Muscle of leg (tissue), 16 donors: ENCODE measurements at places on chromosomes 16 and 17.

DNA sequence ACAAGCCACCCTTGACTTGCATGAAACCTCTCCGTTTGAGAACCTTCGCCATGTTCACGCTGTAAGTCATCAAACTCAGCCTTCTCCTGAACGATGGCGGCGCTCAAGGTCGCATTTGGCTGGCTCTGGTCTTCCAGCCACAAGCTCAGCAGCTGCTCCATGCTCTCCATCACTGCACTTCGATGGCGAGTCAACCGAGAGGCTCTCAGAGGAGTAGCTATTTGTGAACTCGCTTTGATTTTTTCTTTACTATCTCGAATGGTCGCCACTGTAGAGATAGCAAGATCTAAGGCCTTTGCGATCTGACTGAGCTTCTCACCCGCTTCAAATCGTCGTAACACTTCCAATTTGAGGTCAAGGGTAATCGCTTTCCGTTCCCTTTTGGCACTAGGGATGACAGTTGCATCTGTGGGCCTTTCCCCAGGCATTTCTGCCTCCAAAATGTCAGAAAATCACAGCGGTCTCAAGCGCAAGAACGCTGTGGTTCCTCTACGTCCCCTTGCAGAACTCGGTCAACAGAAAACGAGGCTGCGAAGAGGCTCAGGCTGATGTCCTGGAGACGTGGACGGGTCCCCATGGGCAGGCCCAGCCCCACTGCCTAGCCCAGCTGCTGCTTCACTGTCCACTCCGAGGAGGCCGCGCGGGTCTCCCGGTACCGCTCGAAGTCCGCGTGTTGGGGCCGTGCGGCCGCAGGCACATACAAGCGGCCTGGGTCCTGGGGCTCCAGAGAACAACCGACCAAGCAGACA is 23.1 kb downstream of the DEF8 start:
- no peak for DNase-seq

- DNase-seq = peak; percentile 74
These were observed 20.4 kb upstream of the SCIMP start for GRCh38 chr17:5254903-5255521.

DNA sequence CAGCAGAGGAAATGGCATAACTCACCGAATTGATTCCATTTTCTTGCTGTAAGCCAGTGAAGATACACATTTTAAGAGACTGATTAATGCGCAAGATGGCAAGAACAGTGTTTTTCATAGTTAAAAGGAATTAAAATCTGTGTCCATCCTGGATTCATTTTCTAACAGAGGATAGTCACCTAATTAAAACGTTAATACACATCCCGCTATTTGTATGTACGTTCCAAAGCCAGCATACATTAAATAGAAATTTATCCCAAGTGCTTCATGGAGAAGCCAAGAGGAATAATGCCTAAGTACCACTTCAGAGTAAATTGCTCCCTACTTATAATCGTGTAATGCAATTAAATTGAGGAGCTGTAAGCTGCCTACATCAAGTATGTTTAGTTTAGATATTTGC is 49.9 kb downstream of the RBFOX1 start:
- no peak for DNase-seq

GRCh38 chr17:76405967-76406647 is 21.7 kb downstream of the SPHK1 start:
- no peak for DNase-seq

DNA sequence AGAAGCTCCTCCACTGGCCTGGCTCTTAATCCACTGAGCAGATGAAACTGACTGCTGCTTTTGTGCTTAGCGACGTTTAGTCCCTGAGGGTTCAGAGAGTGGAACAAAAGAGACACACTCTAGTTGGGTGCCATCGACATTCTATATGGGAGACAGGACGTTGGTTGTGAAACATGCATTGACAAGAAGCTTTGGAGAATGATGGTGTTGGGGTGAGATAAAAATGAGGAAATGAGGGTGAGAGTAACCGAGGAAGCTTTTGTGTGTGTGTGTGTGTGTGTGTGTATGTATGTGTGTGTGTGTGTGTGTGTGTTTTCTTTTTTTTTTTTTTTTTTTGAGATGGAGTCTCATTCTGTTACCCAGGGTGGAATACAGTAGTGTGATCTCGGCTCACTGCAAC is 89.5 kb downstream of the ABCC1 start:
- no peak for DNase-seq

DNA sequence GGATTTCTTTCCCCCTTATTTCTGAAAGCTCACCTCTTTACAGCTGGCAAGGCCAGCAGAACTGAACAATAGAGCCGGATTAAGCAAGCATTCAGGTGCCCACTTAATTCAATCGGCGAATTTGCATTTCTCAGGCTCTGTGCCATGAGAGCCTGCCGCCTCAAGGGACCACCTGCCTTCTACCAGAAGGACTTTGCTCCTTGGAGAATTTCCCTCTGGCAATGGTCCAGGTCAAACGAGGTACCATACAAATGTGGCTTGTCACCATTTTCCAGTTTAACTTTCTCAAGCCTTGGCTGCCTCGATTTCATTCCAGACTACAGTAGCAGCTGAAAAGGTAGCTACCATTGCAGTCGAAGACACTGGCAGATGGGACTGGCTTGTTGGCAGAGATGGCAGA is 534.0 kb downstream of the MAF start:
- no peak for DNase-seq

GRCh38 chr17:80718428-80718827 is 173.8 kb downstream of the RPTOR start:
- DNase-seq = no peak

- DNase-seq = no peak
These were observed 218.9 kb downstream of the USP22 start for GRCh38 chr17:20823905-20824304.

DNA sequence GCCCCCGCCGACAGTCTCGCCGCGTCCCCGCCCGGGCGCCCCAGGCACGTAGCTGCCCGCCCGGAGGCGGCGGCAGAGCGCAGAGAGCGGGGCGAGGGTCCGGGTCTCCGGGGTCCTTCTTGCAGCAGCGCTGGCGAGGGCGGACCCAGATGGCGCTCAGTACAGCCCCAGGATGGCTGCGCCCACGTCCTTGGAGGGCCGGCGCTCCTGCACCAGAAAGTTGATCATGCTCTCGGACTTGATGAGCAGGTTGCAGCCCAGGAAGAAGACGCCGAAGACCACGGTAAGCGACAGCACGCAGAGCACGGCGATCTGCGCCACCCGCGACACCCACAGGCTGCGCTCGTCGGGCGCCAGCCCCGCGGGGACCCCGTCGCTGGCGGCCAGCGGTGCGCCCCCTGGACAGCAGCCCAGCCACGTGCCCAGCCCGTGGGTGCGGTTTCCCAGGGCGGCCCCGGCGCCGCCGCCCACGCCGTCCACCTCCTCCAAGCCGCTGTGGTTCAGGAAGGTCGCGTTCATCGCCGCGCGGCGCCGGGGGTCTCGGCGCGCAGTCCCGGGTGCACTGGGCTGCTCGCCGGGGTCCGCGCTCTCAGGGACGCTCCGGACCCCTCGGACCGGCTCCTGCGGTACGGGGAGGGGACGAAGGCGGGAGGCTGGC is 435 bp downstream of the RPRML start:
- DNase-seq = no peak

DNA sequence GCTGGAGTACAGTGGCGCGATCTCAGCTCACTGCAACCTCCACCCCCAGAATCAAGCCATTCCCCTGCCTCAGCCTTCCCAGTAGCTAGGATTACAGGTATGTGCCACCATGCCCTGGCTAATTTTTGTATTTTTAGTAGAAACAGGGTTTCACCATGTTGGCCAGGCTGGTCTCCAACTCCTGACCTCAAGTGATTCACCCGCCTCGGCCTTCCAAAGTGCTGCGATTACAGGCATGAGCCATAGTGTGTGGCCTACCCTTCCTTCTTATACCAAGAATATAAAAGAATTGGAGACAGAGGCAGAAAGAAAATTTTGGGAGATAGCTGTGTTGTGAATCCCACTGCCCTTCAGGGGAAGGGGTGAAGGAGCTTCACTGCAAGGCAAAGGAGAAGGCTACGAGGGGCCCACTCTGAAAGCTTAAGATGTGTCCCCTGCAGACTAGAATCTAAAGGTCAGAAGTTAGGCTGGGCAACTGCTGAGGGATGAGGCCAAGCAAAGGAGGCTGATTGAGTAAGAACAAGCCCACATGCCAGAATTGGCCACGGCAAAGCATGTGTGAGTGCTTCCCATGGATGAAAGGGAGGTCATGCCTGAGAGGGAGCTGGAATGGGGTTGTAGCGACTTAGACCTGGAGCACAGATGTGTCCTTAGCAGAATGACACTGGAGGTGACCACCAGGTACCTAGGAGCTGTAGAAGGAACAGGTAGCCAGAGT is 8.4 kb upstream of the CRYBA1 start:
- no peak for DNase-seq

DNA sequence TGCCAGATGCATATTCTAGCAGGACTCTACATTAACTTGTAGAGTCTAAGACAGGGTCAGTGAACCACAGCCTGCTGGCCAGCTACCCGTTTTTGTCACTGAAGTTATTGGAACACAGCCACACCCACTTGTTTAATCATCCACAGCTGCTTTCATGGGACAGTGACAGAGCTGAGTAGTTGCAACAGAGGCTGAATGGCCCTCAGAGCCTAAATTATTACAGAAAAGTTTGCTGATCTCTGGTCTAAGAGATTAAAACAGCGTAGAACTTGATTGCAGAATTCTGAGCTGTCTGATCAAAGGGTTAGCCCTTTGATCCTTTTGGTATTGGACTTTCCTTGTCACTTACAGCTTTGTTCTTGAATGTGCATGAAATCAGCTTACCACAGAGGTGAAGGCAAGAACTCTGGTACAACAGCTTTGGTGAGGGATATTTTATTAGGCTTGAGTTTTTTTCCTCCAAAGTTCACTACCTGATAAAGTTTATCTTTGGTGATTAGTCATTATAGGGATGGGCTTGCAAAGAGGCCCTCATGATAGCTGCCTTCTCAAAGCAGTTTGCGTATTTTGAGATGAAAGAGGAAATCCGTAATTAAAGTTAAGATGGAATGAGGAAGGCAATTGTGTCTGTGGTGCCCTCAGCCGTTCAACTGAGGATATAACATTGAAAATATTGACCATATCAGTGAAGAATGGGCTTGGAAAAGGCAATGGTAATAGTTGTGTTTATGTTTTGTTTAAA is 23.6 kb downstream of the ALDH3A2 start:
- DNase-seq = peak; percentile 79

- DNase-seq = peak; percentile 75
These were observed 219.9 kb downstream of the ENGASE start for GRCh38 chr17:79294459-79295071.

GRCh38 chr17:56257075-56257474 is 103.8 kb downstream of the ANKFN1 start:
- no peak for DNase-seq

DNA sequence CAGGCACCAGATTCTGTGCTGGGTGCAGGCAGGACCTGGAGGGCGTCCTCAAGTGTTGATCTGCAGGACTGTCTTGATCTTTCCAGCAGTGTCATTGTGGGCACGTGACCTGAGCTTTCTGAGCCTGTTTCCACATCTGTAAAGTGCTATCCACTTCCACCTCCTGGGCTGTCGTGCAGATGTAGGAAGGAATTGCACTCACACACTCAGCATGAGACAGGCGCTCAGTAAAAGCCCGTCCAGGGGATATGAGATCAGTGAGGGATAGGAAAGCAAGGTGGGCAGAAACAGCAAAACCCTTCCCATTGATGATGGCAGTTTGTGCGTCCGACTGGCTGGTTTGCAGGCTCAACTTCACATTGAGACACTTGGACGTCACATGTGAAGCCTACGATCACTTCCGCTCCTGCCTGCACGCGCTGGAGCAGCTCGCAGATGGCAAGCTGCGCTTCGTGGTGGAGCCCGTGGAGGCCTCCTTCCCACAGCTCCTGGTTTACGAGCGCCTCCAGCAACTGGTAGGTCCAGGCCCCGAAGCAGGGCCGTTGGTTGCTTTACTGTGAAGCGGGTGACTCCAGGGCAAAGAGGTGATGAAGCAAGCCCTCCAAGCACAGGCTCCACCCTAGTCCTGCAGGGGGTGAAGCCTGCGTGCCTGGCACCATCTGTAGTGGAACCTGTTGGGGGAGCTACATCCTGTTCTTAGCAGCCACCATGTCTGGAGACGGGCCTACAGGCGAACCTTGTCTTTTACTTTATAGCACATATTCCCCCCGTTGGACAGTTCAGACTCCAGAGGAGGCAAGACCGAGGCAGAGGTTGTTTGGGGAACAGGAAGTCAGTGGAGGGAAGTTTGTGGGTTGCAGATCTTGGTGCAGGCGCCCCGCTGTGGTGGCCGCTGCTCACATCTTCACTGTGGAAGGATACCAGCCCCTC is 23.0 kb downstream of the METTL22 start:
- DNase-seq = peak; percentile 31

GRCh38 chr16:67436640-67437193 is 5.8 kb downstream of the HSD11B2 start:
- DNase-seq = no peak

DNA sequence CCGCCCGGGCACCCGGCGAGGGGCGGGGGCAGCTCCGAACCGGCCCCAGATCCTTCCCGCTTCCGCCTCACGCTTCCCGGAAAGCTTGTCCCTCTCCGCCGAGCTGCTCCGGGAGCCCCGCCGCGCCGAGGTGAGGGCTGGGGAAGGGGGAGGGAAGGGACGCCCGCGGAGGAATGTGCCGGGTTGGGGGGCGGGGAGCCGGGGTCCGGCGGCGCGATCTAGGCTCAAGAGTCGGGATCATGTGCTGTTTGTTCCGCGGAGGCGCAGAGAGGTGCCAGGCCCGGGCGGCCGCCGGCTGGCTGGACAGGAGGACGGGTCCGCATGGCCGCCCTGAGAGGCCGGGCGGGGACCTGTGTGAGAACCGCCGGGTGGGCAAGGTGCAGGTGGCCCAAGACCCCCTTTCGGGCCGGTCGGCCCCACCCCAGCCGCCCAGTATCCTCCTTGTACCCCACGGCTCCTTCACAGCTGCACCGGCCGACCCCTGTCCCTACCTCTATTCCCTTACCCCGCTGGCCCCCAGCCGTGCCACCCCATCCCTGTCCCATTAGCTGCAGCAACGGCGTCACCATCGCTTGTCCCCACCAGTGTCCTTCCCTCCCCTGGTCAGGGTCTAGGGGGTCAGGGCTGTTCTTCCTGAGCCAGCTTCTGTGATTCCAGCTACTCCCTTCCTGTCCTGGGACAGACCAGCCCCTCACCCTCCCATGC is 429 bp downstream of the KIF1C start:
- DNase-seq = no peak

GRCh38 chr17:76379275-76379641 is 5.2 kb upstream of the SPHK1 start:
- no peak for DNase-seq

DNA sequence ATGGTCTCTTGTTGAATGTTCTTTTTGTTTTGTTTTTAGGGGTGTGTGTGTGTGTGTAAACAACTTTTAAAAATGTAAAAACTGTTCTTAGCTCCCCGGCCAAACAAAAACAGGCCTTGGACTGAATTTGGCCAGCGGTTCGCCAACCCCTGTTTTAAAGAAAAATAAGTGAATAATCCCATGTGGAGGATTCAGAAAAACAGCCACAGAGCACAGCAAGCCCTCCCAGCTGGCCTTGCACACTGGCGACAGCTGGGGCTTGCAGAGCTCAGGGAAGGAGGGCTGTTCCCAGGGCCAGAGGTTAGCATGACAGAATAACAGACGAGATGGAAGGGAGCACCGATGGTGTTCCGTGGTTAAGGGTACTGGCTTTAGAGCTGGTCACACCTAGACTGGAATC is 39.0 kb downstream of the EMP2 start:
- peak; percentile 74 for DNase-seq

- DNase-seq = no peak
These were observed 127.3 kb downstream of the KATNIP start for GRCh38 chr16:27677263-27677662.

- no peak for DNase-seq
These were observed 16.9 kb downstream of the MAP3K3 start for GRCh38 chr17:63639125-63639524.
